ENCODE measurements at places on chromosomes 3 and 15. TPM values are rescaled to one million over a fixed set of nuclear protein-coding genes. Genes with fewer than 3 reads are reported as not detected.

SCG3 gene
- polyA plus RNA-seq: not detected

CCDC80 gene
- 0.14 TPM for polyA plus RNA-seq

GREM1 gene
- not detected for polyA plus RNA-seq

GRK7 gene
- polyA plus RNA-seq: not detected

TGM4 gene
- polyA plus RNA-seq: 0.06 TPM

TIMP4 gene
- not detected for polyA plus RNA-seq

CDHR4 gene
- not detected for polyA plus RNA-seq

ALPK3 gene
- polyA plus RNA-seq: not detected

PLSCR2 gene
- polyA plus RNA-seq: not detected

WDR72 gene
- 0.04 TPM for polyA plus RNA-seq

ARL14 gene
- polyA plus RNA-seq: 1.4 TPM

ITIH4 gene
- polyA plus RNA-seq: not detected

IQCF5 gene
- polyA plus RNA-seq: not detected

PCSK6 gene
- 0.14 TPM for polyA plus RNA-seq

SLC12A6 gene
- 8.7 TPM for polyA plus RNA-seq

BRPF1 gene
- polyA plus RNA-seq: 14.2 TPM

TMEM266 gene
- polyA plus RNA-seq: 0.20 TPM

DNAH12 gene
- polyA plus RNA-seq: not detected

PRC1 gene
- 3.3 TPM for polyA plus RNA-seq

RSRC1 gene
- polyA plus RNA-seq: 42.3 TPM

PRSS50 gene
- polyA plus RNA-seq: not detected

TMEM40 gene
- polyA plus RNA-seq: 0.65 TPM

KBTBD8 gene
- polyA plus RNA-seq: 10.5 TPM

TMC3 gene
- 0.04 TPM for polyA plus RNA-seq

HRH1 gene
- not detected for polyA plus RNA-seq

IMPG2 gene
- polyA plus RNA-seq: 0.05 TPM

NANOGP8 gene
- not detected for polyA plus RNA-seq

WNT7A gene
- polyA plus RNA-seq: 0.23 TPM

GPR27 gene
- polyA plus RNA-seq: 0.11 TPM

UBA7 gene
- 61.5 TPM for polyA plus RNA-seq

SST gene
- not detected for polyA plus RNA-seq

CSPG4 gene
- polyA plus RNA-seq: not detected

HAPLN3 gene
- 1.2 TPM for polyA plus RNA-seq

FBXL2 gene
- not detected for polyA plus RNA-seq

IFT57 gene
- polyA plus RNA-seq: 138 TPM

RHCG gene
- polyA plus RNA-seq: not detected

CATSPER2 gene
- 3.2 TPM for polyA plus RNA-seq

MESP2 gene
- polyA plus RNA-seq: not detected

GOLGA6L7 gene
- polyA plus RNA-seq: not detected

AADAC gene
- polyA plus RNA-seq: not detected

ADGRG7 gene
- polyA plus RNA-seq: not detected

TICRR gene
- polyA plus RNA-seq: not detected

LRRC31 gene
- polyA plus RNA-seq: not detected

SLC22A14 gene
- polyA plus RNA-seq: not detected

PARL gene
- polyA plus RNA-seq: 95.3 TPM

SH3GL3 gene
- polyA plus RNA-seq: not detected

FBXO40 gene
- polyA plus RNA-seq: 0.18 TPM

GHSR gene
- polyA plus RNA-seq: not detected

RYR3 gene
- polyA plus RNA-seq: 0.08 TPM

TM4SF1 gene
- not detected for polyA plus RNA-seq

SLC30A4 gene
- 7.1 TPM for polyA plus RNA-seq

WDR82 gene
- polyA plus RNA-seq: 55.0 TPM

EPHA3 gene
- polyA plus RNA-seq: not detected

CFAP20DC gene
- polyA plus RNA-seq: 0.53 TPM

POPDC2 gene
- 2.2 TPM for polyA plus RNA-seq

WDR5B gene
- 0.68 TPM for polyA plus RNA-seq

KLHL40 gene
- not detected for polyA plus RNA-seq

Data from IgD-negative memory B cell (primary cell).